ENCODE measurements at places on chromosomes 11 and 22.

- peak; percentile 76 for DNase-seq
Observed at GRCh38 chr11:102289592-102289991, 27.7 kb upstream of the BIRC3 start.

DNA sequence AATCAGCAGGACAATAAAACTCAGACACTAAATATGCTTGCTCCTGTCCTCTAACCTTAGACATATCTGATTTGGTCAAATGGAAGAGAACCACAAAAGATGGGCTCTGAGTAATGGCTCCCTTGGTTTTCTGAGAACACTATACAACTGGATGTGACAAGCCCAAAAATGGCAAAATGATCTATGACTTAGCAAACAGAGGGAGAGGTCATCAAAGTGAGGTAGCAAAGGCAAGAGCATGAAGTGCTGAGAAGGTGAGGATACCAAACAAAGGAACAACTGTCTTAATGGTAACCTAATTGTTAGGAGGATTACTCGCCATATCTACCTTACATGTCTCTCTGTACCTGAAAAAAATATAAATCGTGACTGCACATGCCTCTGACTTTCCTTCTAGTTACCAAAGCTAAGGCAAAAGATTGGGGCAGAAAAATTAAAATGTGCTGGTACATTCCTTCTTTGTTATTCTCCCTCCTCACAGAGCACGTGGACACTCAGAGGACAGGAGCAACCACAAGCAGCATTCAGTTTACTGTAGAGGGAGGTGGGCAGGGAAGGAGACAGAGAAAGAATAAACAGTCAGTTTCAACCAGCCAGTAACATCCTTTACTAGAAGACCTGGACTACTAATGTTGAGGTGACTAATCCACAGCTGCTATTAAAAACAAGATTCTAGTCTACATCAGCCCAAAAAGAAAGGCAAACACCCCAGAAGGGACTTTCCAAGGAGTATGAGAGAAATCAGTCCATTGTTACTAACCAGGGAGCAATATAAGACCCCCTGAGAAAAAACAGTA is 88.8 kb downstream of the AMBRA1 start:
- peak; percentile 15 for DNase-seq

DNA sequence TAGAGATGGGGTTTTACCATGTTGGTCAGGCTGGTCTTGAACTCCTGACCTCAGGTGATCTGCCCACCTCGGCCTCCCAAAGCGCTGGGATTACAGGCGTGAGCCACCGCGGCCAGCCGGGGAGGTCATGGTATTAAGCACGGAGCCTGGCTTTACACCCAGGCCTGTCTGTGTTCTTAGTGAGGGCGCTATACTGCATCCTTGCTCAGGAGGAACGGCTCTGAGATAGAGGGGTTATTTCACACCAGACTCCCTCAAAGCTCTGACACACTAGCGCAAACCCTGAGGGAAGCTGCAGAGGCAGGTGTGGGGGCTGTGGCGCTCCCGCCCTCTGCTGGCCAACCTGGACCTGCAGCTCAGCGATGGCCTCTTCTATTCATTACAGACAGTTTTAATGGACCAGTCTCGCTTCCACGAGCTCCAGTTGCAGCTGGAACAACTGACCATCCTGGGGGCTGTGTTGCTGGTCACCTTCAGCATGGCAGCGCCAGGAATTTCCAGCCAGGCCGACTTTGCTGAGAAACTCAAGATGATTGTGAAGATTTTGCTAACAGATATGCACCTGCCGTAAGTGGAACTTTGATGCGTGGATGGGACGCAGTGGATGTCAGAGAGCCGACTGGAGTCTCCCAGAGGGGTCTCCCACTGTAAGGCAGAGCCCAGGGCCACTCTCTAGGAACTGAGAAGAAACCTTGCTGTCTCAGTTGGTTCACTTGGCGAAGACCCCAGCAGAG is 26.2 kb downstream of the TCP11L1 start:
- peak; percentile 75 for DNase-seq

- DNase-seq = no peak
Observed at GRCh38 chr11:71568704-71569349, 3.5 kb downstream of the KRTAP5-10 start.

GRCh38 chr11:100981196-100981824 is 148.3 kb downstream of the PGR start:
- no peak for DNase-seq

All from adipocyte (in vitro differentiated cells).